ENCODE measurements at places on chromosomes 6 and 20.

DNA sequence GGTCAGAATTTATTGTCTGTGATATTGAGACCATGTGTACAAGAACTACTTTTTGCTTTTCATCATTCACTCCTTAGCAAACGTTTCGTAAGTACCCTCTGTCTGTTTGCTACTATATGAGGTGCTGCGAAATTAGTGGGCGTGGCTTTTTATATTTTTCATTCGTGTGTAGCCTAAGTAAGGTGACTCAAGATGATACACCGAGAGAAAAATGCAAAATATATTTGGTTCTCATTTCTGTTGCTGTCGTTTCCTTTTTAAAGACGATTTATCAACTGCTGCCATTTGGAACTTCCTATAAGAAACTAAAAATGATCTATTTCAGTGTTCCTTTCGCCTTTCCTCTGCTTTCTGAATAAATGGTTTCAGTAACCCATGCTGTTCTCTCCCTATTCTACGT lies 61.2 kb downstream of the VAPB start:
- no peak for DNase-seq

DNA sequence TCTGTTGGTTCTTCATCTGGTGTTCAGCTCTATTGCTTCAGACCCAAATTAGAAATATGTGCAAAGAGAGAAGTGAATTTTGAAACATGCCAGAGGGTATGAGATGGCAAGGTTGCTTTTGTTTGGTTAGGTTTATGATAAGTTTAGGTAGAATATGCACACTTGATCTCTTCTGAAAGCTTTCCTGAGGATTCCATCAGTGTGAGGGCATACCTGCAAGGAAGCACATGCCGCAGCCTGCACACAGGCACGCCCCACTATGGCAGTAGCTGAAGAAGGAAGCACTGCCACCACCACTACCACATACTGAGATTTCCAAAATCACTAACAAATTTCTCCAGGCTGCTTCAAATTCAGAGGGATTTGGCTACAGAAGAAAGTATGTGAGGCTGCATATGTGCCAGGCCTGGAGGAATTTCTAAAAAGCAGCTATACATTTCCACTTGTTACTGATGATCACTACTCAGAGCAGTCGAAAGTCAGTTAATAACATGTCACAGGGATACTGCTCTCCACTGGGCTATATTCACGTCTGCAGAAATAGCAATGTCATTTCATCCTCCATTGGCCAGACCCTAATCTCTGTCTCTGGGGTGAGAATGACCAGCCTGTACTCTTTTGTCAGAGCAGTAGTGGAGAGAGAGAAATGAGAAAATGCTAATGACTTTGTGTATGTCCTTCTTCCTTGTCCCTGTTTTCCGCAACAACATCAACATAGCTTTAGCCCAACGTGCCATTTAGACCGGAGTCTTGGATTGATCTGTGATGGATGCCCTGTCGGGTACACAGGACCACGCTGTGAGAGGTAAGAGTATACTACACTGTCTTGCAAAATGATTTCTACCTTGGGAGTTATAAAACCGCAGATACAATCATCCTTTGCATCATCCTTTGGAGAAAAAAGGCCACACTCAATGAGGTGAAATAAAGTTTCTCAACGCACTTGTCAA lies 396.7 kb downstream of the LAMA2 start:
- DNase-seq: no peak

DNA sequence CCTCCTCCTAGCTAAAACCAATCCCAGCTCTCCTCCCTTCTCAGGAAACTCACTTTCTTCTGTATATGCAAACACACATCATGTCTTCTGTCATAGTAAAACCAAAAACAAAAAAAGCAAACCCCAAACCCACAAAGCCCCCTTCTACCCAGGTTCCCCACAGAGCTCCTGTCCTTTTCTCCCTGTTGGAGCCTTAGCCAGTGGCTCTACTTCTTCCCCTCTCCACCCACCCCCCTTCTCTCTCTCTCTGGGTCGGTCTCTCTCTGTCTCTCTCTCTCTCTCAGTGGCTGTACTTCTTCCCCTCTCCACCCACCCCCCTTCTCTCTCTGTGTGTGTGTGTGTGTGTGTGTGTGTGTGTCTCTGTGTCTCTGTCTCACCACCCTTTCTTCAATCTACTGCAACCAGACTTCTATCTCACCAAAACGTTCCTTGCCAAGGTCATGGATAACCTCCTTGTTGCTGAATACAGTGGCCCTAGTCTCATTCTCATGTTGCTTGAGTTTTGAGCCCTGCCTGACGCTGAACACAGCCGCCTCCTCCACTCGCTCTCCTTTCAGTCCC lies 8.7 kb upstream of the OSER1 start:
- DNase-seq: no peak

DNA sequence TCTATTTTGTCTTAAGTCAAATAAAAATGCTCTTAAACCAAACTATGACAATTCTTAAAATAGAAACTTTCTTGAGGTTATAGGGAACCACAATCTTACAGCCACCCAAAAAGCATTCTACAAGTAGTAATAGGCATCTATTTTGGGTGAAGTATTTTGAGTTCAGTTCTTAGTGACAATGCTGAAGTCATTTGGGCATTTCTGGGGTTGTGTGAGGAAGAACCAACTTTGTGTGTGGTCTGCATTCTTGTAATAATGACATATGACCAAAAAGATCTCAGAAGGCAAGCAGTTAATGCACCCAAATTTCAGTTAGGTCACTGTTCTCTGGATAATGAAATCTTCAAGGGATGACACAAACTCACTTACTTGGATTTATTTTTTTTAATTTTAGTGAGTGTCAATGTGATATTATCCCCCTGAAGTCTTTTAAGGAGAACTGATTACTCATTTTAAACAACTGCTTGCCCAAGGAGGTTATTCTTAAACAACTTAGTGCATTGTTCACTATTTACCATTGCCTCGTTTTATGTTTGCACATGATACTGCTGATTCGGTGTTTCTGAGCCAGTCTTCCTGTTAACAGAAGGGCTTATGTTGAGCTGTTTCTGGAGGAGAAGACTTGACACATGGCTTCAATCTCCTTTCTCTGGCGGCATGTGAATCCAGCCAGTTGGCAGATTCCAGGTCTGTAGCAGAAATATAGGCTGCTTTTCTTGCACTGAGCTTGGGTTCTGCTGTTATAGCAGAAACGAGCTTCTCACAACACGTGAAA lies 618.9 kb downstream of the BCKDHB start:
- DNase-seq: no peak

GRCh38 chr20:62186887-62187866 lies 4.3 kb downstream of the MTG2 start:
- DNase-seq: no peak

DNA sequence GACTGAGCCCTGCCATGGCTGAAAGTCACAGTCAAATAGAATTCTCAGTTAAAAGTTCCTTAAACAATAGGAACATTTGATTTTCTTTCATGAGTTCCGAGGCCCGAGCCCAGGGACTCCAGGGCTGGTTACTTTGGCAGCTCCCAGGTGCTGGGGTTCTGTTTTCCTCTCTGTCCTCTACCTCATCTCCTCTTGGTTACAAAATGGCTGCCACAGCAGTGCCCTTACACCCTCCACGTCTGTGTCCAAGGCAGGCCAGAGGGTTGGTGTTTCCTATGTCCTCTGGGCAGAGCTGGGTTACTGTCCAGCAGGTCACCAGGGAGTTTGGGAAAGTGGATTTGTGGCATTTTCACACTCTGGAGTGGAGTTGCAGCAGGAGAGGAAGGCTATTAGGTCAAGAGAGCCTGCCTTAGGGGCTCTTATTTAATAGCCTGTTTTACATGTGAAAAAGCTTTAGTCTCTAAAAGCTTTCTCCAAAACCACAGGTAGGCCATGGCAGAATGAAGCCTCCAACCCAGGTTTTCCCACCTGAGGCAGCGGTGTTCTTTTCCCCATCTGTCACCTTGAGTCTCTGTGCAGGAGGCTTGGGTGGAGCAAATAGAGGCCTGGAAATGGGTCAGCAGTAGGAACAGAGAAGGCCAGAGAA lies 111.0 kb downstream of the DTD1 start:
- DNase-seq: no peak

DNA sequence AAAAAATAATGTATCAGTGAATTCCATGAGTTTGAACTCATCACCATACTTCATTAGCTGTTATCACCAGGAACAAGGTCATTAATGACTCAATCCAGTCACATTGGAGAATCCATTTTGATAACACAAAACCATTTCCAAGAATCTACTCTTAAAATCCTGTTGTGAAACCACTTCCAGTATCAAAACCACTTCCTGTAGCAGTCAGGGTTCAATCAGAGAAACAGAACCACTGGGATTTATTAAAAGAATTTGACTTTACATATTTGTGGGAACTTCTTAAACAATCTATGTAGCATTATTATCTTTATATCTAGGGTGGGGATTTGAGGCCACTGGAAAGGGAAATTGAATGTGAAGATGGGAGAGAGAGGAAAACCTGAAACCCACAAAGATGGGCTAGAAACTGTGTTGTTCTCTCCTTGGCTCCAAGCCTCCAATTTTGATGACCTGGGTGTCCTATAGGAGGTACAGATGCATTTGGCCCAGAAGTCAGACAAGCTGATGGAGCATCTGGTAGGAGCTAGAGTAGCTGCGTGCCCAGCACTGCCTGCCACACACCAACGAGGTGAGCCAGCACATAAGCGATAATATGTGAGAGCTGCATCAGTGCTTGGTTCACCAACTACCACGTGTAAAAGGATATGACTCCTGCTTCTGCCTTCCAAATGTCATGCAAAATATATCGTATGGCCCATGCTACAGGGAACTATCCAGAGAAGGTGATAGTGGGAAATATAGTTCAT lies 117.0 kb downstream of the TMEM200A start:
- DNase-seq: no peak

DNA sequence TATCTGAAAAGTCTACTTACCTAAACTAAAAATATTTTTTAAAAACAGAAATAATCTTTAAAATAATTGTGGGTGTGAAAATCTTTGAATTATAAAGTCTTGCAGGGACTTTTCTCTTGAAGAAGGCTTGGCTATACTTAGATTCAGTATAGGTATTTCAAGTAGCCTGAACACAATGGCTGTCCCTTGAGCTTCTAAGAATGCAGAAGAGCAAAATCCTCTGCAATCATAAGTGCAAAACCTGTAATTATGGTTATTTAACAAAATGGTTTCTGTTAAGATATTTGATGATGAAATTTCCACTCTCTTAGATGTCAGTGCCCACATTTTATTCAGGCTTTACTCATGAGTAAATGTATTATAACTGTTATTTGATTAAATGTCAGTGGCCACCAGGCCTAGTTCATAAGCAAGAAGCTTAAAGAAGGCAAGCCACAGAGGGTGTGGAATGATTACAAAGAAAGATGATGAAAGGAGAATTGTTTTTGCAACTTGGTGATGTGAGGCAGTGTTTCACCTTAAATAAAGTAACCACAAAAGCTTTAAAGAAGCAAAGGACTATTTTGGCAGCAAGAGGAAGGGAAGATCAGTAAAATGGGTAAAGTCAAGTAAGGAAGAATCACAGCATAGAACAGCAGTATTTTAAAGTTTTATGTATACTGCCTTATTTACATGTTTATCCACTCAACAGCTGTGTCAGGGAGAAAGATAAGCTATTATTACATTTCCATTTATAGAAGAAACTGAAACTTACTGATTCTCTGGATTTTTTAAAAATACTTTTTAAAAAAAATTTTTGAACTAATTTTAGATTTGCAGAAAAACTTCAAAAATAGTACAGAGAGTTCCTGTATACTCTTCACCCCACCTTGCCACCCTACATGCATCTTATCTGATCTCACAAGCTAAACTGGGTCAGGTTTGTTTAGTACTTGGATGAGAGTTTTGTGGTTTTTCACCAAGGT lies 351.2 kb upstream of the RUNX2 start:
- no peak for DNase-seq

- no peak for DNase-seq
These were observed 52.3 kb upstream of the UTRN start for GRCh38 chr6:144232832-144233230.

- DNase-seq: no peak
These were observed 12.8 kb downstream of the UNC93A start for GRCh38 chr6:167303675-167304625.

- DNase-seq: peak; percentile 19
These were observed 26.9 kb downstream of the SPATA2 start for GRCh38 chr20:49888212-49889000.

GRCh38 chr6:36957773-36958271 lies 3.3 kb downstream of the PI16 start:
- DNase-seq: no peak

- DNase-seq: no peak
These were observed 70.4 kb upstream of the SLC24A3 start for GRCh38 chr20:19141998-19142397.

- no peak for DNase-seq
These were observed 843 bp downstream of the FBXO9 start for GRCh38 chr6:53066077-53066417.

DNA sequence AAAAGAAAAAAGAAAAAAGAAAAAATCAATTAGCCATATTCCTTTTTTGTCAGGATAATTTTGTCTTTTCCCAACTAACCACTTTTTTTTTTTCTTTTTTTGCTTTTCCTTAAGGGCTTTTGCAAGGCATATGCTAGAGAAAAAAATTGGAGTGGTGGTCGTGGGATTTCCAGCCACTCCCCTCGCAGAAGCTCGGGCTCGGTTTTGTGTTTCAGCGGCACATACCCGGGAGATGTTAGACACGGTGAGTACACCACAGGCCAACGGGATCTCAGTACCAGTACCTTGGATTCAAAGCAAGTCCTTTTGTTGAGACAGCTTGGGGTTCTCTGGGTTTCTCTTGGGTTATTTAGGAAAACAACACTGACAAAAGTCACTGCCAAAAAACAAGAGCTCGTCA lies 61.2 kb upstream of the ISM1 start:
- DNase-seq: no peak

GRCh38 chr6:41881506-41881905 lies 13.7 kb downstream of the USP49 start:
- DNase-seq: no peak

GRCh38 chr6:105102186-105102585 lies 77.6 kb downstream of the POPDC3 start:
- no peak for DNase-seq

DNA sequence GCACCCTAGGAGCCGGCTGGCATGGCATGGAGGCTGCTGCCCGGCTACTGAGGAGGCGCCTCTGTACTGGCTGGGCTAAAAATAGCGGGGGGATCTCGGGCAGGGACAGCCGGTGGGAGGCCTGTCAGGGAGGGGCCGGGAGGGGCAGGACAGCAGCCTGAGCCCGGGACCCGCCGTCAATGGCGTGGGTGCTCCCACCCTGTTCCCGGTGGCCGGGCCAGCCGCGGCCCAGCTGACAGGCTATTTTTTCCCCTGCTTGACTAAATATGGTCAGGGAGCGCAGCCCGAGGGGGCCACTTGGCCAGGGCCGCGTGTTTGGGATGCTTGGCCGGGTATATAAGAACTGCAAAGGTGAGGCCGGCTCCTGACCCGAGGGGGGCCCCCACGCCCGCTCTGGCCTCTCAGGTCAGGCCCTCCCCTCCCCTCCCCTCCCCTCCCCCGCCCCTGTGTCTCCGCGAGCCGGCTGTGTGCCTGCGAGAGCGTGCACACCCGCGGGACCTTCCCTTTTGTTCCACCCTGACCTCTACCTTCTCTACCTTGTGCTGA lies 74.4 kb upstream of the GATA5 start:
- no peak for DNase-seq

DNA sequence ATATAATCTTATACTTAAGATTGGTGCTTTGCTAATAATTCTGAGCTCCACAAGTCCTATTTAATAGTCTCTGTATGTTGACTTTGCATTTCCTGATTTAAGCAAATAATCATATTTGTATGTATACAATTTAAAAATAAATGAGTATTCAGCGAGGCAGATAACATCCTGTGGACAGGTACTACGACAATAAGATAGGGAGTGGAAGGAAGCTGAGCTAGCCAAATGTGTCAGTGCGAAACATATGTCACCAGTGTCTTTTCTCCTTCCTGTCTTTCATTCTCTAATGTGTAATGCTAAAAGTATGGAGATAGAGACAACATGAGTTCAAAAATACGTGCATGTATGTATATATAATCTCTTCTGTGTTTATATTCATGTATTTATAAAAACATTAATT lies 359.6 kb upstream of the KCNQ5 start:
- DNase-seq: no peak
